NCI-H748 treated with DMSO at 0.1 percent for 48 hours (cell line): ENCODE measurements at places on chromosomes 7 and 10.

- DNase-seq, result no peak
Measured at GRCh38 chr10:13053794-13054462, 46.0 kb upstream of the OPTN start.

DNA sequence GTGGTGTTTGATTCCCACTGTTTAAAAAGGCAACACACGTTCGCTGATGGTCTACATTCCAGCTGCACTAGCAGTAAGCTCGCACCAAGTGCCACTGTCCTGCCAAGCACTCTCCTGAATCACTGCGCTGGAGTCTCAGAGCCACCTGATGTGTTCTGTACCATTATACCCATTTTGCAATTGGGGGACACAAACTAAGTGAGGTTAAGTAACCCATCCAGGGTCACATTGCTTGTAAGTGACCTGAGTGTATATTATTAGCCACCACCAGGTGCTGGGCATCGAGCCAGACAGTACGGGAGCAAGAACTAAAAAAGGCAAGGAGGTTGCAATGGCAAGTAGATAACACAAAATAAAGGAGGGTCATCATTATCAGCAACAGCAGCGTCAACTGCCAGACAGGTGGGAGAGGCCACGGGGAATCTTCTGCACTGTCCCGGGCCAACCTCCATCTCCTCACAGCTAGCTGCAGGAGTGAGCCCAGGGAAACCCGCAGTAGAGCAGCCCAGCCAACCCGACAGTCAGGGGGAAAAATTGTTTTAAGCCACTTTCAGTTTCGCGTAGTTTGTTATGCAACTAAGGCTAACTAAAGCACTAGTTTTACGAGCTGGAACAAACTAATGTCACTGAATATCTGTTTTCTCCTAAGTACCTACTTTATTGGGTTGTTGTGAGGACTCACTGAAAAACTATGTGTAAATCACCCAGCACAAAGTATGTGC, 712 bp upstream of the CPVL start:
- peak; percentile 65 for DNase-seq

GRCh38 chr7:154914996-154915380, 87.9 kb downstream of the PAXIP1 start:
- DNase-seq, result no peak

DNA sequence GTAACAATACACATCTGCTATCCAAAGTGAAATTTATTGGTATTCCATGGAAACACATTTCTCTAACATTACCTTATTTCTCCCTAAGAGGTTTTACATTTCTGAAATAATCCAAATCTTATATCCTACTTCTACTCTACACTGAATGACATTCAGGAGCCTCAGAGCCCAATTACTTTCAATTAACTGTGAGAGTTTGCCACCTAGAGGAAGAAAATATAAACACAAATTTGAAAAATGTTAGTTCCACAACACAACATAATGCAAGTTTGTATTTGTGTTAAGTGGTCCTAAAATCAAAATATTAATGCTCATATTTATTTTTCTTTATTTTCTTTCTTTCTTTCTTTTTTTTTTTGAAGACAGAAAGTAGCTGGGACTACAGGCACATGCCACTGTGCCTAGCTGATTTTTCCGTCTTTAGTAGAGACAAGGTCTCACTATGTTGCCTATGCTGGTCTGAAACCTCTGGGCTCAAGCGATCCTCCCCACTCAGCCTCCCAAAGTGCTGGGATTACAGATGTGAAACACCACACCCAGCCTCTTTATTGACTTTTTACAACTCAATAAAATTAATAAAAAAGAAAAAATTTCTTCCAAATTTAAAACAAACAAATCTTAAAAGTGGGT, 46.0 kb downstream of the ATAD1 start:
- DNase-seq, result no peak

- peak; percentile 31 for DNase-seq
Measured at GRCh38 chr7:140062118-140062527, 628 bp downstream of the PARP12 start.

GRCh38 chr7:101457001-101457750, 94.5 kb downstream of the COL26A1 start:
- no peak for DNase-seq

- DNase-seq, result no peak
Measured at GRCh38 chr7:33039903-33040292, 22.7 kb downstream of the NT5C3A start.

DNA sequence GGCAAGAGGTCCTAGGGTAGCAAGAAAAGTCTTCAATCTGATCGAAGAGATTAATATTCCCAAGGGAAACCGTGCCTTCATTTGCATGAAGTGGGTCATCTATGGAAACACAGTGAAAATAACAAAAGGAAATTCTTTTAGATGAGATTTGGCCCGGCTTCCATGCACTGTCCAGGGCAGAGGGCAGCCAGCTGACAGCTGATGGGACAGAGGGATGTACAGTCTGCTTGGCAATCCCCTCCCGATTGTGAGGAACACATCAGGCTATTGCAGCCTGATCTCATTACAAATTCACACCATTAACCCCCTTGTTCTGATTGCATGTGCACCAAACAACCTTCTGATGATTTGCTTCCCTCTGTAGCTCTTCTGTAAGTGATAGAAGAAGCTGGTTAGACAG, 105.3 kb downstream of the FRMD4A start:
- DNase-seq, result no peak

DNA sequence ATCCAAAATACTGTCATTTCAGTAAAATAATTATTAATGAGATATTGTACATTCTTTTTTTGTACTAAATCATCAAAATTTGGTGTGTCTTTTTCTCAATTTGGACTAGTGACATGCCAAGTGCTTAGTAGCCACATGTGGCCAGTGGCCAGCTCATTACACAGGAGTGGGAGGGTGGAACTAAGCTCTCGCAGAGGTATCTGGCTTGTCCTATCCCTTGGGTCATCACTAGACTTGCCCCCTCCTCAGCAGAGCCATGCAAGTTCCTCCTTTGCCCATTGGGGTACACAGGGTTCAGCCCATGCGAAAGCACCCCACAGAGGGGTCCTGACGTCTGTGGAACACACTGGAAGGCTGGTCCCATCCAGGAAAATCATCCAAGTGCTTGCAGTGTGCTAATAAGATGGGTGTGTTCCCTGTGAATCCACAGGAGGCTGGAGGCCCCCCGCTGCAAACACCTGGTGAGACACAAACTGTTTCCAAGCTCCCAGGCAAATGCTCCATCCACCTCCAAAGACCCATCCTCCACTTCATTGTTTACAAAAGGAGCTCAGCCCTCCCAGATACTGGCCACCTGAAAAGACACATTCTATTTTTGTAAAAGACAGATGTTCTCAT, 1.3 kb downstream of the ARHGAP22 start:
- DNase-seq, result no peak

GRCh38 chr10:103969436-103969835, 2.5 kb downstream of the SLK start:
- DNase-seq, result no peak

DNA sequence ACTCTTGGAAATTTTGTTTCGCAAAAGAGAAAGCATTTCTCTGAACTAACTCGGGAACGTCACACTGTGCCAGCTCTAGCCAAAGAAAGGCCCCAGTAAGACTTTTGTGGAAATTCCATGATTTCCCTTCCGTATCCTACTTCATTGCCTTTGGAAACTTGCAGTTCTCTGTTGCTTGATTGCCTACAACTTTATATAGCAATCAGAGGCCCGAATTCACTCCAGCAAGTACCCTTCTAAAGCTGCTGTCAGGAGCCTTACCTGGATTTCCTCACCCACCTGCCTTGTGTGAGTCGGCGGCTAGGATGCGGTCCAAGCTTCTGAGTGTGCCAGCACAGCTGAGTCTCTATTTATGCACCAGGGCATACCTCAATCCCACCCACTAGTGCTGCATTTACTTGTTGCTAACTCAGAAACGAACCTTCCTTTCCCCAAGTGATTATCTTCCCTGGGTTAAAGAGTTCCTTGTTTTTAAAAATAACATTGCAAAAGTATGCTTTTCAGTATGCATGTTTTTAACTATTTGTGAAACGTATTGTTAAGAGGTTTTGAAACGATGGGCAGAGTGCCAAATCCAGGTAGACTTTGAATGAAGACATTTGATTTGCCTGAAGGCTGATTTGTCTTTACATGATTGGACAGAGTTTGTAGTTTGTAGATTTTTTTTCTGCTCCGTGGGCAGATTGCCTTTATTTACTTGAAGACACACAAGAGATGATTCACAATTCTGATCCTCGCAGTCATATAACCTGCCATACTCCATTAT, at the start of gene AGR2:
Gene AGR2 (minus strand): TSS at position 326 of the 766 bp plus-strand sequence. CDS start 3,203 bp downstream, outside the sequence.
- DNase-seq, result no peak

DNA sequence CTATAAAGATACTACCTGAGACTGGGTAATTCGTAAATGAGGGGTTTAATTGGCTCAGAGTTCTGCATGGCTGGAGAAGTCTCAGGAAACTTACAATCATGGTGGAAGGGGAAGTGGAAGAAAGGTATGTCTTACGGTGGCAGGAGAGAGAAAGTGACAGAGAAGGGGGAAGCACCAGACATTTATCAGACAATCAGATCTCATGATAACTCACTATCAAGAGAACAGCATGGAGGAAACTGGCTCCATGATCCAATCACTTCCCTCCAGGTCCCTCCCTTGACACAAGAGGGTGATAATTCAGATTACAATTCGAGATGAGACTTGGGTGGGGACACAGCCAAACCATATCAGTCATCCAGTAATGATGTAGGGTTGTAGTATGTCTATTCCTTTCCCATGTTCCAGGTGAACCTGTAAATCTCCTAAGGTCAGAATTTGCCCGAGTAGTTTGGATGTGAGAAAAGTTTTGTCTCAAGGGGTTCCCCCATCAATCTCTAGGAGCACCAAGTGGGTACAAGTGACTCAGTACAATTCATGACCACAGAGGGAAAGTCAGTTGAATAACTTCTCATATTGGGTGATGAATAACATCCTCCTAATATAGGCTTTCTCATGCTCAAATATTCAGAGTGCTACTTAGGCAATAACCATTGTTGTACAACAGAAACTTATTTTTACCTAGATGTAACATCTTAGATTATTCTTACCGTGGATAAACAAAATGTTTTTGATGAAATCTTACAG, 39.7 kb upstream of the MTPN start:
- DNase-seq, result no peak

GRCh38 chr7:85237721-85238120, 50.9 kb upstream of the SEMA3D start:
- no peak for DNase-seq
